ENCODE measurements at places on chromosomes 2 and 18.

GRCh38 chr2:218991674-218992168, 1.5 kb downstream of the CRYBA2 start:
- no peak for DNase-seq

DNA sequence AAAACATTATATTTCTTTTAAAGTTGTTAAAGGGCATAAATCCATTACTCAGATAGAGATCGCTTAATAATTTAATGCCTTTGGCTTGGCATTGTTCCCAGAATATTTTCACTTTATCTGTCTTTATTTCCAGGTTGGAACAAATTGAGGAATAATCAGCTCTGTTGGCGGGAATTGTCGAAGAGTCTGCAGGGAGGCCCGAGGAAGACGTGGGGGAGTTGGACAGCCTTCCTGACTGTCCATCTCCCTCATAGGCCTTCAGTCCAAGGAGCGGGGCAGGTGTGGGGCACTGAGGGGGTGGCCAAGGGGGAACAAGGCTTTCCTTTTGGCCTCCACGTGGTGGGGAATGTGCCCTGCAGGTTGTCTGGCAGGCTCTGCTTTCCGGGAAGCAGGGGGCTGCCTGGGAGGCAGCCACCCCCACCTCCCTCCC, 179.6 kb downstream of the ZBTB7C start:
- no peak for DNase-seq

DNA sequence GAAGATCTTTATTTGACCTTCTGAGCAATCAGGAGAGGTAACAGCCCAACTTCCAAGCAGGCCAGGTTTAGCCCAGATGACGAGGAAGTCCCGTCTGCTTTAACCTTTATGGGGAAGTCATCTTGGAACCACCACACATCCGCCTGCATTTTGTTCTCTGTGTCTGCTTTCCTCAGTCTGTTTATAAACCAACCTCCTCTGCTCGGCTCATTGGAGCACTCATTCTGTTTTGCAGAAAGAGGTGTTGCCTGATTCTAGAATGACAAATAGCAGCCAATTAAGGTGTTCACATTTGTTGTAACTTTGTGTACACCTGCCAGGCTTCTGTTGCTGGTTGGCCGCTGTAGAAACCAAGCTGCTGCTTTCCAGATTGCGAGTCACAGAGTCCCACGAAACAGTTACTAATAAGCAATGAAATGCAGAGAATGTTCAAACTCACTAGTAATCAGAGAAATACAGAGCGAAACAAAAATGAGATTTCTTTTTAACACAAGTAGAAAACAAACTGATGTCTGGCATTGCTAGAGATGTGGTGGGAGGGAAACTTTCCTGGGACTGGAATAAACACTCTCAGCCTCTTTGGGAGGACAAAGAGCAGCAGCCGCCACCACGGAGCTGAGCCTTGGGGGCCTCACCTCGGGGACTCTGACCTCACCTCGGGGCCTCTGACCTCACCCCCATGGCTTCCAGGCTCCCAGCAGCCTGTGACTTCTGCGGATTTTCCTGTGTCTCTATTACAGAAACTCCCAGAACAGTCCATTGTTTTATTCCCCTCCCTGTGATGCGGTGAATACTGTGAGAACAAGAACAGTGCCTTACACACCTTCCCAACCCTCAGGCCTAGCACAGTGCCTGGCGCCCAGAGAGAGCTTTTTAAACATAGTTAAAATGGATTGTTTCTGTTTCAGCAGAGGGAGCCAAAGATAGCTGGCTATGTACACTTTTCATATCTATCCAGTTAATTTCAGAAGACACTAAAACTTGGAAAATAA, 64.0 kb downstream of the MBP start:
- DNase-seq = peak; percentile 14

GRCh38 chr2:88452980-88453582, 588 bp upstream of the FOXI3 start:
- no peak for DNase-seq

DNA sequence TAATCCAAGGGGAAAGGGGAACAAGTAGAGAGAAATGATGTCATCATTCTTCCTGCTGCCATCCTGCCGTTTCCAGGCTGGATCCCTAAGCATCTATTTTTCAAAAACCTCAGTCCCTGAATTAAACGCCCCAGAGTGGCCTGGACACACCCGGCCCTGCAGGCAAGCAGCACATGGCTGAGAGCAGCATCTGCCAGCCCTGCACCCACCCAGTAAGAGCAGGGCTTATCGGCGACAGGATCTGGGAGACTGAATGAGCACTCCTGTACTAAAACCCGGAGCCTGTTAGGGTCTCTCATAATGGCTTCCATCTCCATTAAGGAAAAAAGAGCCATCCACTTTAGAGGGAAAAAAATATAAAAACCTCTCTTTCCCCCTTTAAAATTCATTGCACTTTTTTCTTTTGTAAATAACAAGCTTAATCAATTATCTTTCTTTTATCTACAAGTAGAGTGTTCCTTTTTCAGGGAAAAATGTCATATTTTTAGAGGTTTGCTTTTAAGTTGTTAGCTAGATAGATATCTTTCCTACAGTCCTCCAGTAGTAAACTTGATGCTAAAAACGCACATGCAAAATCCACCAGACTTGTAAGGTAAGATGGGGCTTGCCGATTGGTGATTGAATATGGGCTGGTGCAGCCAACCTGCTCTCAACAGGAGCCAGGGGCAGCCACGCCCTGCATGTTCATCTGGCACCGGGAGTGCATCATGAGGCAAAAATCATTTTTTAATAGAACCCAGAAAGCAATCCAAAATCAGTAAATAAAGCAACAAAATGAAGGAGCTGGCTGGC, 457.8 kb downstream of the EIPR1 start:
- DNase-seq = no peak

- DNase-seq = no peak
Observed at GRCh38 chr2:68561372-68561771, 82.0 kb upstream of the PROKR1 start.

DNA sequence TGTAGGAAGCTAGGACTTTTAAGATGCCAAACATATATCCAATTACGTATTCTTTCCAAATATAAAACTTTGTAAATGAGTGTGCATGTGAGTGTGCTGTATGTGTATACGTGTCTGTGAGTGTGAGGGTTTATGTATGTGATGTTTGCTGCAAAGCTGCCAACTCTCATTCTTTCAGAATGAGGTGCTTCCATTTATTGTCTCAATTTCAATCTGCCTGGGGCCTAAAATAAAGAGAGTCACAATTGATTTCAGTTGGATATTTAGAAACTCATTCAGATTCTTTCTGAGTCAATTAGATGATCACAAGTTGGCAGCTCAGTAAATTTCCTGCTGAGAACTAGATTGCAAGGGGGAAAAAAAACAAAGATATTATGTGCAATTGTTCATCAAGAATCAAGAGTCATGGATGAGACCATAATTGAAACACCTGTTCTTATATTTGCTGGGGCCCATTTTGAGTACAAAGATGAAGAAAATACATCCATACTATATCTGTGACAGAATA, 621.2 kb upstream of the ACVR2A start:
- DNase-seq = no peak

Data from activated naive CD4-positive, alpha-beta T cell (primary cell).